ENCODE measurements at places on chromosomes 1 and 21. TPM values are rescaled to one million over a fixed set of nuclear protein-coding genes. Genes with fewer than 3 reads are reported as not detected.

Gene TTC39A
- 1.5 TPM for total RNA-seq

Gene CFHR4
- not detected for total RNA-seq

Gene UBL4B
- total RNA-seq = not detected

Gene S100A11
- 87.0 TPM for total RNA-seq

Gene ZNF695
- 2.0 TPM for total RNA-seq

Gene IQCC
- 2.0 TPM for total RNA-seq

Gene ZMYND12
- total RNA-seq = 0.29 TPM

Gene RGSL1
- not detected for total RNA-seq

Gene KIF21B
- total RNA-seq = under 0.01 TPM

Gene HTR1D
- not detected for total RNA-seq

Gene SERPINC1
- total RNA-seq = 0.17 TPM

Gene SPRR3
- not detected for total RNA-seq

Gene LDLRAD2
- total RNA-seq = 0.29 TPM

Gene SH3BGR
- total RNA-seq = 2.8 TPM

Gene SPRR2E
- total RNA-seq = not detected

Gene MROH9
- total RNA-seq = not detected

Gene LRRC38
- total RNA-seq = not detected

Gene IKBKE
- 19.3 TPM for total RNA-seq

Gene OR2AK2
- not detected for total RNA-seq

Gene FCGR3B
- not detected for total RNA-seq

Gene PTPN7
- total RNA-seq = not detected

Gene FAM3B
- total RNA-seq = not detected

Gene OPRD1
- under 0.01 TPM for total RNA-seq

Gene MRPS14
- total RNA-seq = 33.3 TPM

Gene LMX1A
- total RNA-seq = not detected

Gene C4BPA
- not detected for total RNA-seq

Gene DIRAS3
- 1.3 TPM for total RNA-seq

Gene CD34
- total RNA-seq = 0.17 TPM

Gene MAP10
- 1.7 TPM for total RNA-seq

Gene PEF1
- 85.7 TPM for total RNA-seq

Gene LIPI
- not detected for total RNA-seq

Gene ANKRD65
- total RNA-seq = 4.2 TPM

Gene FMN2
- 13.8 TPM for total RNA-seq

Gene DDAH1
- 31.4 TPM for total RNA-seq

Gene B4GALT2
- total RNA-seq = 51.5 TPM

Gene RSPO1
- 0.15 TPM for total RNA-seq

Gene HTR6
- total RNA-seq = under 0.01 TPM

Gene OLIG2
- not detected for total RNA-seq

Gene NBPF6
- not detected for total RNA-seq

Gene ADIPOR1
- total RNA-seq = 71.6 TPM

Gene KCNN3
- under 0.01 TPM for total RNA-seq

Gene G0S2
- total RNA-seq = 17.6 TPM

Gene ANGPTL1
- total RNA-seq = 8.1 TPM

Gene S100B
- total RNA-seq = 0.29 TPM

Measured in smooth muscle cell of trachea (primary cell).